ENCODE measurements at places on chromosomes 11 and 22.

DNA sequence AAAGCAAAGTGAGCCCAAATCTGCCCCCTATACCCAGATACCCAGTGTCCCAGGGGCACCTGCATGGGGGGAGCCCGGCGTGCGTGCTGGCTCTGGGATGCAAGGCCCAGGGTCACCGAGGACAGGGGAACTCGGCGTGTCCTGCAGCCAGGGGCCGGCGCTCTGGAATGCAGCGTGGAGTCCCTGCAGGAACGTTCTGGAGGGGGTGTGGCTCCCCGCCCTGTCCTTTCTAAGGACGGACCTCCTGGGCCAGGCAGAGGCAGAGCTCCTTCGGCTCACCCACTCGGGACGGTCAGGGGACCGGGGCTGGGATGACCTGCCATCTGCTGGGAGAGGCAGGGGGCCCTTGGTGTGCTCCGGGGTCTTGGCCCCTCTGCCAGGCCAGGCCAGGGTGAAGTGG is 1196.8 kb downstream of the BRD1 start:
- no peak for DNase-seq

DNA sequence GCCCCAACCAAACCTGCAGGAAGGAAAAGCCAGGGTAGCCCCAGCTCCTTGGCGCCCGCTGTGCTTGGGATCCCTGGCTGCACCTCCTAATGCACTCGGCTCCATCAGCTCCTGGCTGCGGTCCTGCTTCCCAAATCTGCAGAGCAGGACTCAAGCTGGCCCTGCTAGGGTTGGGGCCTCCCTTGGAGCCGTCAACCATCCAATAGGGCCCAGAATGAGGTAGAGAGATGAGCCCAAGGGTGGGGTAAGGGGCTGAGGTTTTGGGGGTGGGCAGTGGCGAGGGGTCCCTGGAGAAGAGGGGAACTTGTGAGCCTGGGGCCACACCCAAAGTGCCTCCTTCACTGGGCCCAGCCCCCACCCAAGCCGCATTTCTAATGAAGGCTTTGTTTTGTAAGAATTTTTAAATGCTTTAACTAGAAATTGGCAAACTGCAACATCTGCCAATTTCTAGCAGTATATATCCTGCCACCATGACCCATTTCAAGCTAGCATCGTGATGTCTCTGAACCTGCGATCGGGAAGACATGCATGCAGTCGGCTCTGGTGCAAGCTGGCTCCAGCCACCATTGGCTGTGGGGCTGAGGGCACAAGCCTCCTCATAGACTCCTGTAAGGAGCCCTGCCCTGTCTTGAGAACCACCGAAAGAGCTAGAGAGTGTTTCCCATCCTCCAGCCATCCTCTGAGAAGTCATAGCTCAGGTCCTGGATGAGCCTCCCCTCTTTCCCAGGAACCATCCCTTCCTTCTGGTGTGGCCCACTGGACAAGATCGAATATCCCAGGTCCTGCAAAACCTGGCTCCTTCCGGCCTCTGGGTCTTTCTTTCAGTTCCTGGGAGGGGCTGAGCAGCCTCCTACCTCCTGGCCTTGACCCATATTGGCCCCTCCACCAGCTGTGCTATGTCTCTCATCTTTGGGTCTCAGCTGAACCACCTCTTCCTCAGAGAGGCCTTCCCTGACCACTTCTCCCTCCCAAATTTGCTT is 15.5 kb downstream of the C1QTNF6 start:
- no peak for DNase-seq

GRCh38 chr11:6667733-6668374 is 12.2 kb upstream of the DCHS1 start:
- DNase-seq = no peak

GRCh38 chr11:121318848-121319834 is 26.6 kb downstream of the SC5D start:
- DNase-seq = no peak

DNA sequence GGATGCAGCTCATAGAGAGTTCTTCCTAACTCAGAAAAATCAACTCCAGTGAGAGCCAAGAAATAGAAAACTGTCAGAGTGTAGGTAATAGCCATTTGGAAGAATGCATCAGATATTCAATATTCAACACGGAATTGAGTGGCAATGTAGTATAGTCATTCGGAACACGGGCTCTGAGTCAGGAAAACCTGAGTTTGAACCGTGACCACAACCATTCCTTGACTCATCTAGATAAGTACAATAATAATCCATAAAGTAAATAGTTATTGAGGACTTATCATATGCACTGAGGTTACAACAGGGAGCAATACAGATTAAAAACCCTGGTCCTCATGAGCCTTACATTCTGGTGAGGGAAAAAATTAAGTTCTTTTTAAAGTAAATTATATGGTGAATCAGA is 62.6 kb upstream of the PHF21A start:
- DNase-seq = no peak

DNA sequence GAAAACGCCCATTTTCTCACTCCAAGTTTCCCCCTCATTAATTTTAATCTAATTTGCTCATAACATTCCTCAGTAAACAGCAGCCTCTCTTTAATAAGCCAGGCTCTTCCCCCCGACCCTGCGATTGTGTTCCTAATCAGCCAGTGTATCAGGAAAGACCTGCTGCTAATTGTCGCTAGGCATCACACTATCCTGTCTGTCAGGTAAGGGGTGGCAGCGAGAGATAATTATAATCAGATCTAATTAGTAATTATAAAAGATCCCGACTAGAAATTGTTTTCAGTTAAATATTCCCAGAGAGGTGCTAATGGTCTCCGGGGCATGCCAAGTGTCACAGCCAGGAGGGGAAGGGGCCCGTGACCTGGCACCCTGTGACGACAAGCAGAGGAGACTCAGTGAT is 142.8 kb downstream of the ST3GAL4 start:
- no peak for DNase-seq

DNA sequence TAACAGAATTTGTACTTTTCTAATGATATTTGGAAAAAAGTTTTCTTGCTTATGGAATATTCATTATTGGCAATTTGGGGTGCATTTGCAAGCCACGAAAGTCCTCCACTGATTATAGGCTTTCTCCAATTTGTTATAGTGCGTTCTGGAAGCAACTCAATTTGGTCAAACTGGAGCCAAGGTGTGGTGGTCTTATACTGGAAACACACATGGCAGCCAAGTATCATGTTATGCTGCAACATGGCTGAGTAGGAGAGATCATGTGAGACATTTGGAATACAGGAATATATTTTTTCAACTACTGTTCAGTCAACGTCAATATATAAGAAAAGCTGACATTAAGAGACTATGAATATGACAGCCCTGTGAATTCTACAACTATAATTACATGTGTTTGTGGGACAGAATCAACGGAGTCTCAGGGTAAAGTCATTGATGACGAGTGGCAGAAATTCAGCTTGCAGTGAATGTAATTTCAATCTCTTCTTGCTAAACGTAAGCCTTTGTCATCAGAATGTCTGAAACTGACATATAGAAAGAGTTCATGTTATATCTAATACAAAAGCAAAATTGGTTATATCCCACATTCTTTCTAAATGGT is 83.8 kb upstream of the FIBIN start:
- no peak for DNase-seq

GRCh38 chr11:75903276-75903675 is 88.3 kb downstream of the UVRAG start:
- DNase-seq = no peak

DNA sequence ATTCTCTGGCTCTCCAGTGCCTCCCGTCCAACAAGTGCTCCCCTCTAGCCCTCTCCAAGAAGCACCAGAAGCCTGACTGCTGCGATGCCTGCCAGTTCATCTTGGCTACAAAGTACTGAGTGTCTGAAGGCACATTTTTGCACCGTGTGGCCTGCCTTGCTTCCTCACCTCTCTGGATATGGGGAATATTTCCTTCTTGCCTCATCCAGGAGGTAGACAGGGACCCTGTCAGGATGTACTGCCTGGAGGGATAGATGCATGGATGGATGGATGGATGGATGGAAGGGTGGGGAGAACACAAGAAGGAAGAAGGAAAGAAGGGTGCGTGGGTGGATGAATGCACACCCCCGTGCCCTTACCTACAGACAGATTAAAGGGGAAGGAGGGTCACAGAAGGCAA is 27.6 kb downstream of the KCTD17 start:
- DNase-seq = no peak

DNA sequence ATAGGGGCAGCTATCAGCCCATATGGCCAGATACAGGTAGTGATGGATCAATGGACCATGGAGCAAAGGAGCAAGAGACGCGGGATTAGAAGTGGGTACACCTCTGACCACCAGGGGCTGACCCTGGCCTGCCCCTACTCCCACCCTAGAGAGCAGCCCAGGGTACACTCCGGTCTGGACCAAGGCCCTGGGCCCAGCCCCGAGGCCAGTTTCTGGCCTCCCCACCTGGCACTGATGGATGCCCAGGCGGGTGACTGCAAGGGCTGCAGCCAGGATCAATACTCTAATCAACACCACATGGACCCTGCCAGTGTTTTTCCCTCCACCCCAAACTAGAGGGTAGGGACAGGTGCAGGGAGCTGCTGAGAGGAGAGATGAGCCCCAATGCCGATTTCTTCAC is 74.1 kb upstream of the NECTIN1 start:
- DNase-seq = no peak

GRCh38 chr11:67468759-67469507 is at the start of gene TMEM134:
Gene TMEM134, minus strand, starts transcription at chr11:67469251. Its CDS starts 59 bp downstream, at chr11:67469192.
- DNase-seq = peak; percentile 93

DNA sequence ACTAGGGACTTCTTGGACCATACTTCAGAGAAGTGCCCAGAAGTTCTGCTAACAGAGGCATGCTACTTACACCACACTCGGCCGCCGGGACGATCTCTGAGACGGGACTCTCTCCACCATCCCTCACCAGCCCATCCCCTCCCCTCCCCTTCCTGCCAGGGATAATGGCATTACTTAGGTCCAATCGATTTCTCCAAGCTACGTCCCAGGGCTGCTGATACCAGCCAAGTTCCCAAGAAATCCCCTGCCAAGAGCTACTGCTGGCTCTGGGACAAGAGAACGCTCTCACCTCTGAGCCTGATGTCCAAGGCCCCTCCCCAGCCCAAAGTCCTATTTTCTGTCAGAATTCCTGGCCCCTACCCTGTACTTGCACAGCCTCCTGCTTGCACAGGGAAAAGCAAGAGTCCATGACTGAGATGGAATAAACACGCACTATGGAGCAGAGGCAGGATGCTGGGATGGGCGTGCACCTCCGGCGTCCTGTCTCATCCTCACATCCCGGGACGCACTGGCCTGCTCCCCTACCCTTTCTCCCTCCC is 42.7 kb downstream of the GDPD5 start:
- peak; percentile 91 for DNase-seq

GRCh38 chr22:33600595-33600994 is 319.7 kb downstream of the LARGE1 start:
- no peak for DNase-seq
